ENCODE measurements at places on chromosomes 6 and 20.
A peak's percentile ranks its signal among the peaks of the same experiment; 100 is the strongest.

DNA sequence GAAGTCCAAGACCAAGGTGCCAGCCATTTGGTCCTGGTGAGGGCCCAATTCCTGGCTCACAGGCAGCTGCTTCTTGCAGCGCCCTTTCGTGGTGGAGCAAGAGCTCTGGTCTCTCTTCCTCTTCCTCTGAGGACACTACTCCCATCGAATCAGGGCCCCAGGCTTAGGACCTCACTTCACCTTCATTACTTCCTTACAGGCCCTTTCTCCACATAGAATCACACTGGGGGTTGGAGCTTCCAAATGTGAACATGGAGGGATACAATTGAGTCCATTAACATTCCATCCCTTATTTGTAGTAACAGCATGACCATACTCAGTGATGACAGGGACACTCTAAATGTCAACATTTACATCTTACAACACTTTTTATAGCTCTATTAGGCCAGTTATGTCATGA lies 2.3 kb downstream of the RAMACL start:
- no peak for DNase-seq

GRCh38 chr6:146901940-146902816 lies 302.0 kb upstream of the STXBP5 start:
- DNase-seq, result peak; percentile 5

GRCh38 chr6:22751223-22751622 lies 181.9 kb downstream of the HDGFL1 start:
- no peak for DNase-seq

GRCh38 chr6:165439928-165440554 lies 130.6 kb upstream of the C6orf118 start:
- no peak for DNase-seq

DNA sequence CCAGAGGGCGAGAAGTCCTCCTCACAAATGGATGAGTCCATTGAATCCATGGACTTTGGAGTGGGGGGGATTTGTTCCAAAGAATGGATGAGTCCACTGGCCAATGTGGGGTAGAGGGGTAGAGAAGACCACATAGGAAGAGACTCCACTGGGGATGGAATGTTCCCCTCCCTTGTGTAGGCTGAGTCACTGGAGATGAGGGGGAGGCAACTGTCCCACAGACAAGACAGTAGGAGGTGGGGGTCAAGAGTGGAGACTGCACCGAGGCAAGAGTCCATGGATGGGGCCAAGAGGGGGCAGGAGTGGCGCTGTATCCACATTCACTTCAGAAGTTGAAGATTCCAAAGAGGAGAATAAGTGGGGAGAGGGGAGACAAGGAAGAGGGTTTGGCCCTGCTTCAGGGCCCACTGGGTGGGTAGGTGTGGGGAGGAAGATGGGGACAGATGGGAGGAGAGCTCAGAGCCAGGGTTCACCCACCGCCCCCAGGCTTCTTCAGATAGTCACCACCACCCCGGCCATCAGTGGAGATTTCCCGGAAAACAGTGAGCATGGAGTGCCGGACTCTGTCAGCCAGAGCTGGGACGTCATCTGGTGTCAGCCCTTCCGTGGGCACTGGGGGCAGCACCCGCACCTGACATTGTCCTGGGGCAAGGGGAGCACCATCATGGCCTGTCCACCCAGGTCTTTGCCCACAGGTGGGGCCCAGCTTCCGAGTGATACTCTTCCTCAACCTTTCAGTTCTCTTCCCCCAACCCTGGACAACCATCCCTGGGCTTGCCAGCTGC lies 4.6 kb downstream of the EGFL8 start:
- DNase-seq, result no peak

DNA sequence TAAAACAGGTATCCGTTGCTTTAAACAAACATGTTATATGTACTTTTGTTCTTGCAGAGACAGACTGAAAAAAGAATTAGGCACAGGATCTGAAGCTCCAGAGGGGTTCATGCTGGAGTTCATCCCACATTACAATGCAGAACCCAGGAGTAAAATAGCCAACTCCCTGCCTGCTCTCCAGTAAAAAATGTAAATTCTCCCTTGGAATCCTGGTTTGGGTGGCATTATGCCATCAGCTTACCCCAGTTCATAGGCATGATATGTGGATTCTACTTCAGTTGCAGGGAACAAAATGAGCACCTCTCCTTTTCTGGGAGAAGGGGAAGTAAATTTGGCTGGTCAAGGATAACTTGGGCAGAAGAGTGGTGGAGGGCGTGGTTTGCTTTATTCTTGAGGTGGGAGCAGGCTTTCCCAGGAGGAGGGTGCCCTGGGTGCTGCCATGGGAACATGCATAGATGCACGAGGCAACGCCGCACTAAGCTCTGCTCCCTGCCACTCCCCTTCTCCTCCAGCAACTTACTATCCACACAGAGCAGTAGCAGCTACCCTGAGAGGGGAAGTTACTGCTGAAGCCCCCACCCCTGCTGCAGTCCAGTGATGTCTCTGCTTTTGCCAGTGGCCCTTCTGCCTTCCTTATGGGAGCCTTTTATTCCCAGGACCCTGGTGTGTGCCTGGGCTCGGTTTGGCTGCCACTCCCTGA lies 71.6 kb upstream of the GLP1R start:
- DNase-seq, result no peak

DNA sequence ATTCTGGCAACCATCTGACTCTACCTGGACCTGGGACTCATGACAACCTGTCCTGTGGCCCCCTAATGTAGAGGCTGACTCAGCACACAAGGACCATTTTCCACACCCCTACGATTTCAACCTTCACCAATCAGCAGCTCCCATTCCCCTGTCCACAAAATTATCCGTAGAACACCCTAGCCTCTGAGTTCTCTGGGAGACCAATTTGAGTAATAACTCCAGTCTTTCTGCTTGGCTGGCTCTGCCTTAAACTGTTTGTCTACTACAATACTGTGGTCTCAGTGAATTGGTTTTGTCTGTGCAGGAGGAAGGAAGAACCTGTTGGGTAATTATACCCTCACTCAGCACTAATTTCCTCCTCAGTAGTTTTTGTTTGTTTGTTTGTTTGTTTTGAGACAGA lies 99.3 kb upstream of the MRPS10 start:
- no peak for DNase-seq

DNA sequence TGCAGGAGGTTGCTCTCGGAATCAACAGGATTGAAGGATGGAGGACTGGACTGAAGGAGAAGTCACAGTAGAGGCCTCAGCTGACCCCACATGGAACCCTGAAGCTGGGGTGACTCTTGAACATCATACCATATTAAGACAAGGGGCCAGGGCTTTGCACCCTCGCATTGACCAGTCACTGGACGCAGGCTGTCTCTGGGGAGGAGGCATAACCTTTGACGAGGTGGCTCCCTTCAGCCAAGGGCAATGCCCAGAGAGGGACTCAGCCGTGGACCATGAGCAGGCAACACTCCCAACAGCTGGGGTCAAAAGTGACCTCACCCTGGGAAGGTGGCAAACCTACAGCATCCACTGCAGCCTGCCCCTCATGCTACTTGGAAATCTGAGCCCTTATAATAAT lies 21.7 kb downstream of the PACSIN1 start:
- DNase-seq, result no peak

- no peak for DNase-seq
Measured at GRCh38 chr6:160273196-160273595, 14.6 kb upstream of the SLC22A2 start.

GRCh38 chr6:2634139-2634964 lies 116.4 kb downstream of the MYLK4 start:
- peak; percentile 93 for DNase-seq

DNA sequence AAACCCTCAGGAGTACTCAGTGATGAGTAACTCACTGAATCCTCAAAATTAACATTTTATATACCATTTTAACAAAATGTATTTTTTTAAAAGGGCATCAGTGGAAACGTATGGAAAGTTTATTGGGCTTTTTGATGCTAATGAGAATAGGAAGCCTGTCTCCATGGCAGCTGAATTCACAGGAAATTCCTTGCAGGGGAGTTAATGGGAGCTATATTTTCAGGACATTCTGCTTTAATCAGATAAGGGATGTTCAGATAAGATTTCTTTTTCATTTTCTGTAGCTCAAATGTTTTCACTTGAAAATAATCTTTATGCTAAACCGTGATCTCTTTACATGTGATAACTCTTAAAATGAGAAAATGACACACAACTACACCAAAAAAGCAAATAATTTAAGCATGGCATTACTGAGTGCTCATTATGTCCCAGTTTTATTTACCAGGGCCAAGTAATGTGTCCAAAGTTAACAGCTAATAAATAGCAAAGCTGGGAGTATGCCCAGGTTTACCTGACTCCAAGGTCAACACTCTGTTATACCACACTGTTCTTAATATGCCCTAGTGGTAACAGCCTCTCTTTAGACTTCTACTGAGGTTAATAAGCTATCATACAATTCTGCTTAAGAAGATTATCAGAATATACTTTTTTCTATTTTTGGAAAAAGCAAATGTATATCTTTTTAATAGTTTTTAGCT lies 348.1 kb downstream of the GRIK2 start:
- DNase-seq, result no peak

- DNase-seq, result no peak
Measured at GRCh38 chr20:33871362-33871761, 60.2 kb downstream of the CHMP4B start.

DNA sequence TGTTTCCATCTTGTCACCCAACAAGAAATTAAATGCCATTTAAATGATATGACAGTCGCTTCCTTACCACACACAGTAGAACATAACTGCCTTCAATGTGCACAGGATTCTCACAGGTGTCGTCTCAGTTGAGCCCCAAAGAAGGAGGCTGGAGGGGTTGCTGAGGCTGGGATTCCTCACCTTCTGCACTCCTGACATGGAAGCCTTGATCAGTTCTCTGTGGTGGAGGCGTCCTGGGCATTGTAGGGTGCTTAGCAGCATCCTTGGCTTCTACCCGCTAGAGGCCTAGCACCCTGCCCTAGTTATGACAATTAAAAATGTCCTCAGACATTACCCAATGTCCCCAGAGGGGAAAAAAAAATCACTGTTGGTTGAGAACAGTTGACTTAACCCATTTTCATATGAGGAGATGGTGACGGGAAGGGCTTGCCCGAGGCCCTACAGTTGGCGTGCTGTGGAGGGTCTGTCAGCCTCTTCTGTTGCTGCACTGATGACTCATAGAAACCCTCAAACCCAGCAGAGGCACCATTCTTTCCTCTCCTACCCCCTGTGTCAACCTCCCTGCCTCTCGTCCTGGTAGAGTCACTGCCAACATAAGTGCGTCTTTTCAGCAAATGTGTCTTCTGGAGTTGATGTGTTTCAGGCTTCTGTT lies 19.3 kb upstream of the ZNF831 start:
- DNase-seq, result no peak

DNA sequence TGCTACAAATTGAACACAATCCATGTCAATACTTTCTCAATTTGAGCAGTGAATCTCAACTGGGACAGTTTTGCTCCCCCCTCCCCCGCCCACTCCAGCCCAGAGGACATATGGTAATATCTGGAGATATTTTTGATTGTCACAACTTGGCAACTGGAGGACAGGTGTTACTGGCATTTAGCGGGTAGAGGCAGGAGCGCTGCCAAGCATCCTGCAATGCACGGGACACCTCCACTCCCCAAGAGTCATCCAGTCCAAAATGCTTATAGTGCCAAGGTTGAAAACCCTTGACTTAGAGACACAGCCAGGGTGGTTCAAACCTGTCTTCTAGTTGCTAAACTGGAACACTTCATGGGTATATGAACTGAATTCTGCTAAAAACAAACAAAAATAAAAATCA lies 26.9 kb upstream of the LRRC1 start:
- DNase-seq, result no peak

DNA sequence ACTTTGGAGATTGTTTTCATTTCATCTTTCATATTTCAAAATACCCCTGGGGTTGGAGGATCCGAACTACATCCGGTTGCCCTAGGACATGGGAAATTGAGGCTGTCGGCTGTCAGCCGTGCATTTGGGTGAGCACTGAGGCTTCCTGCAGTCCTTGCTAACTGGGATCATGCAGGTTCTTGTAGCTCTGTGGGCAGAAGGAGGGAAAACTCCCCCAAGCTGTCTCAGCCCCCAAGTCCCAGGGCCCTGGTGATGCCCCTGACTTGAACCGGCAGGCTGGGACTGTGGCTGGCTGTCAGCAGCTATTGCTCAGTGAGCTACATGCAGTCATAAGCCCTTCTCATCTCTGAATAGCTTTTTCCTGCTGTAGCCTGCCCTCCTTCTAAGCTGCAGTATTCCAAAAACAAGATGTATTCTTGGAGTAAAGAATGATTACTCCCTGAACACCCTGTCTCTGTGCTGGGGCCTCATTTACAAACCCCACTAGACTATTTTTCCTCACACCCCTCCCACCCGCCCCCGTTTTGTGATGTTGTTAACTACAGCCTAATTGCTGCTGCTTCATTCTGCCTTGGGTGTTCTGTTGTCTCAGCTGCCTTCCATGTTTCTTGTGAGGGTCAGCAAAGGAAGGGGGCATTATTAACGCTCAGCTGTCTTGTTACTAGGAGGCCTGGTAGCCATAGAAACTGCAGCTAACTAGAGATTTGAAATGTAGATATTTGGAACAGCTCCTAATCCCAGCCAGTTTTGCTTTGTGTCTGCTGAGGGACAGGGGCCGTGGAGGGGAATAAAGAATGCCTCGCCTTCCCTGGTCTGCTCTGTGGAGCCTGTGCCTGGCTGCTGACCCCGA lies 18.1 kb downstream of the MTRES1 start:
- no peak for DNase-seq

DNA sequence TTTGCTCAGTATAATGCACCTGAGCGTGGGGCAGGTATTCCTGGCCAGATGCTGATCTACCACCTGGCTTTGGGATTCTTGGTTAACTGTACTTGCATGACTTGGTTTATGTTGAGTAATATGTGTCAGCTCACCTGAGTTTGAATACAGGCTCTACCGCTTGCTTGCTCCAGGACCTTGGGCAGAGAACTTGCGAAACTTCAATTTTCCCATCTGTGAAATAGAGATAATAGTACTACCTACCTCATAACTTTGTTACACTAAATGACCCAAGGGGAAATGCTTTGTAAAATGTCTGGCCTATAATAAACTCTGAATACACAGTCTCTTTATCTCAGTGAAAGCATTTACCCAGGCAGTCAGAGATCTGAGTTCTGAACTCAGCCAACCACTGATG lies 51.8 kb downstream of the SCAND1 start:
- DNase-seq, result peak; percentile 67

GRCh38 chr6:1311400-1312202 lies at the start of gene FOXQ1:
TSS of gene FOXQ1 (plus strand) at chr6:1312098. CDS start at chr6:1312705, 607 bp downstream.
- DNase-seq, result peak; percentile 98

- DNase-seq, result no peak
Measured at GRCh38 chr6:101716810-101717209, 323.3 kb downstream of the GRIK2 start.

DNA sequence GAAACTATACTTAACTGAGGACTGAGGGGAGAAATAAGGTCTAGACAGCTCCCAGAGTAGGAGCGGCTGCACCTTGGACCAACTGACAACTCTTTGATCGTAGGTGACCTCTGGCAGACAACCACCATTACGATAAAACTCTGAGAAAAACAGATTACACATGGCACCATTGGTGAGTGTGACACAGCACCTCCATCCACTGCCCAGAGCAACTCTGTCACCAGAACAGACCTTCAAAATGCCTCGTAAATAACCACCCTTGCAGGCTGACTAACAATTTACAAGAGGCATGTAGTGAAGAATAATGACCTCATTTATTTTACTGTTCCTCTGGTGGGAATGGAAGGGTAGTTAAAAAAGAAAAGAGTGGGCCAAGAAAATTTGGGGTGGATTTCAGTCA lies 64.2 kb downstream of the F13A1 start:
- no peak for DNase-seq

Measured in Caco-2 (cell line).